SW 1271 (cell line): ENCODE measurements at places on chromosomes 2 and 18.
A peak's percentile ranks its signal among the peaks of the same experiment; 100 is the strongest.

- DNase-seq = peak; percentile 43
Observed at GRCh38 chr18:13813271-13813849, 10.6 kb upstream of the MC5R start.

GRCh38 chr2:191666226-191666625, 11.7 kb upstream of the NABP1 start:
- no peak for DNase-seq

GRCh38 chr2:37376421-37377186, 32.2 kb downstream of the QPCT start:
- no peak for DNase-seq

DNA sequence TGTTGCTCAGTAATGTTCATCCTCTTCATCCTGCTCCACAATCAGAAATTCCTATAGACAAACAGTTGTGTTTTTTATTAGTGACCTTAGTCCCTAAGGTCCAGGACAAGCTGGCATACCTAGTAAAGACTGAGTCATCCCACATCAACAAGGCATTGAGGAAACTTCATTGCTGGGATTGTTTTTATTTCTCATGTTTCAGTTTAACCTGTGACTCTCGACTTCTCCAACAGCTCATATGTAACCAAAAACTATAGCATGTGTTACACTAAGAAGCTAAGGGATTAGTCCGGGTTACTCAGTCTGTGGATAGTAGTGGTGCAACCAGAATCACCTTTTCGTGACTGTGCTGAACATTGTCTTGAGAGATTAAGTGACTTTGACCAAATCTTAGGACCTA, 292.1 kb downstream of the RDH14 start:
- no peak for DNase-seq

GRCh38 chr2:171895786-171896185, 1.7 kb upstream of the SLC25A12 start:
- no peak for DNase-seq

- DNase-seq = no peak
Observed at GRCh38 chr2:3830796-3831195, 127.4 kb downstream of the DCDC2C start.

GRCh38 chr2:127293386-127293747, 577 bp downstream of the ERCC3 start:
- no peak for DNase-seq

DNA sequence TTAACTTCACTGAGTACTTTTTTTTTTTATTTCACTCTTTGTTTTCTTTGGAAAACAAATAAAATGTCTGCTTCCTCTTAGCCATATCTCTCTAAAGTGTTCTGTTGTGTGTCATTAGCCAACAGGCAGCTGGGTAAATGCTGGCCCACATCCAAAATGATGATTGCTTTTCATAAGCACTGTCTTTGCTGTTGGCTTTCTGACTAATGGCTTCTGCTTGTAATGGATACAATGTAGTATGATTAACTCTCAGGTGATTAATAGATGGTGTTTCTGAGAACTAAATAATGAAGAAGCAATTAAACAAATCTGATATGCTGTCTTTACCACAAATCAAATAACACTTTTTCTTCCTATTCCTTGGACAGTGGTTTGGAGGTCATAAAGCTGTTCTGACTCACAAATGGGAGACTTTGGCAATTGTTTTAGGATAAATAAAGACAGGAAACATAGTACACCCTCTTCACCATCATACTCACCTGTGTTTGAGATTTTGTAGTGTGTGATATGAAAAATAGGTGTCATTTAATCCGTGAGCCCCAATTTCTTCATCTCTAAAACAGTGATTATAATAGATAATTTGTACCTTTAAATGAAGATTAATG, 888.4 kb downstream of the TSN start:
- DNase-seq = no peak

- no peak for DNase-seq
Observed at GRCh38 chr18:9796011-9796410, 87.9 kb downstream of the RAB31 start.

GRCh38 chr2:123906361-123906760, 118.7 kb upstream of the CNTNAP5 start:
- no peak for DNase-seq

DNA sequence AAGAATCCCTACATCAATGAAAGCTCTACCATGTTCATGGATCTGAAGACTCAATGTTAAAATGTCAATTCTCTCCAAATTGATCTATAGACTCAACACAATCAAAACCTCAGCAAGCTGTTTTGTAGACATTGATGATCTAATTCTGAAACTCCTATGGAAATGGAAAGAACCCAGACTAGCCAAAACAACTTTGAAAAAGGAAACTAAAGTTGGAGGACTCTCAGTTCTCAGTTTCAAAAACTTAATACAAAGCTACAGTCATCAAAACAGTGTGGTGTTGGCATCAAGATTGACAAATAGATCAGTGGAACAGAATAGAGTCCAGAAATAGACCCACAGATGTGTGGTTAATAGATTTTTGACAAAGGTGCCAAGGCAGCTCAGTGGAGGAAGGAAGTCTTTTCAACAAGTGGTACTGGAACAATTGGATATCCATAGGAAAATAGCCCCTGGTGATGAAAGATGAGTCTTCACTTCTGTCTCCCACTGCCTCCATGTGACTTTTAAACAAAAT, 30.4 kb downstream of the LBH start:
- no peak for DNase-seq

- DNase-seq = no peak
Observed at GRCh38 chr2:177767768-177768167, 304.8 kb downstream of the PDE11A start.

DNA sequence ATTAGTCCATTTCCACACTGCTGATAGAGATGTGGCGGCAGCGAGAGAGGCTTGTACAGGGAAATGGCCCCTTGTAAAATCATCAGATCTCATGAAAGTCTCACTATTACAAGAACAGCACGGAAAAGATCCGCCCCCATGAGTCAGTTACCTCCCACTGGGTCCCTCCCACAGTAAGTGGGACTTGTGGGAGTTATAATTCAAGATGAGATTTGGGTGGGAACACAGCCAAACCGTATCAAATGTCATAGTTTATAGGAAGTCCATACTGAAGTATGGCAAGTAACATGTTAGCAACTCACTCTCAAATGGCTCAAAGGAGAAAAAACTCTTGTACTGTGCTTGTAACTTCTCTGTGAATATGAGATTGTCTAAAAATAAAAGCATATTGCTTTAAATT, 56.1 kb downstream of the FARP2 start:
- DNase-seq = no peak

GRCh38 chr2:43251171-43251731, 24.8 kb upstream of the ZFP36L2 start:
- no peak for DNase-seq

DNA sequence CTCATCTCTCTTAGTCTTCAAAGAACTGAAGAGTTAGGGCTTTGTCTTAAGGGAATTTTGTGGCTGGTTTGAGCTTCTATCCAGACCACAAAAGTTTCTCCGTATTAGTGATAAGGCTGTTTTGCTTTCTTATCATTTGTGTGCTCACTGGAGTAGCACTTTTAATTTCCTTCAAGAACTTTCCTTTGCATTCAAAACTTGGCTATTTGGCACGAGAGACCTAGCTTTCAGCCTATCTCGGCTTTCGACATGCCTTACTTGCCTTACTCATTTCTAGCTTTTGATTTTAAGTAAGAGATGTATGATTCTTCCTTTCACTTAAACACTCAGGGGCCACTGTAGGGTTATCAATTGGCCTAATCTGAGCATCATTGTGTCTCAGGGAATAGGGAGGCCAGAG, 29.9 kb downstream of the HDHD2 start:
- DNase-seq = no peak

- no peak for DNase-seq
Observed at GRCh38 chr2:160405077-160405867, 88.3 kb downstream of the RBMS1 start.

DNA sequence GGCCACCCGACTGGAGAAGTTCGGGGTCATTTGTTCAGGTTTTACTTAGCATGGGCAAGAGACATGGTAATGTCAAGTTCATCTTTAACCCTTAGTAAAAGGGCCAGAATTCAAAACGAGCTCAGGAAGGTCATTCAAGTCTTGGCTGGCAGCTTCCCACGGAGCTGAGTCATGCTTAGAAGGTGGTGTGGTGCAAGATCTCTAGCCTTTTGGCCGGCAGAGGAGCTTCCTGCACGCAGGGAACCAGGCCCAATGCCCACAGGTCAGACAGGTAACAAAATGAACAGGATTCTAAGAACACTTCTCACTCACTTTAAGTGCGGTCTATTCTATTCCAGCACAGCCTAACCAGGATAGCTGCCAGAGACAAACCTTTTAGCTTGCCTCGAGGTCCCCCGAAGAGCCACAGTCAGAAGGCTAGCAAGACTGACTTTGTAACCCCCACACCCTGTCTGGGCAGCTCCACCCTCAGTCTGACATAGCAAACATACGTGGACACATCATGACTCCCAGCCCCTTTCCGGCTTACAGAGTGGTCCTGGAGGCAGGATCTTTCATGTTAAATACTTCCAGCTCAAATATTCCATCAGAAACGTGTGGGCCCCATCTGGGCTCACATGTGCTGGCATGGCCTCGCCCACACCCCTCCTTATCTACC, 292.7 kb downstream of the BCL11A start:
- no peak for DNase-seq

DNA sequence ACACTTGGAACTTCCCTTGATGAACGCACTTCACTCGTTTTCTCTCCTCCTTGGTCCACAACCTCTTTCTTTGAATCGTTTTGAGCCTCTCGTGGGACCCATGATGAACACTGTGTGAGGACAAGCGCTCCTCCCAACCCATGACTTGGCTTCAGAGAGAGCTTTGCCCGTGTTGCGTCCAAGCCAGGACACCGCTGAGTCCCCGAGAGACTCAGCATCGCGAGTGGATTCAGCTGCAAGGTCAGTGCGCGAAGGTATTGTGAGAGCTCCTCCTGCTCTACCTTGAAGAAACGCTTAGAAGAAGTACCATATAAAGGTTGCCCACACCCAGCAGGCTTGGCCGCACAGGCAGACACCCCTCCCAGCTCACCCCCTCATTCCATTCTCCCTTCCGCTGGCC, 58.7 kb downstream of the ZNF516 start:
- no peak for DNase-seq

DNA sequence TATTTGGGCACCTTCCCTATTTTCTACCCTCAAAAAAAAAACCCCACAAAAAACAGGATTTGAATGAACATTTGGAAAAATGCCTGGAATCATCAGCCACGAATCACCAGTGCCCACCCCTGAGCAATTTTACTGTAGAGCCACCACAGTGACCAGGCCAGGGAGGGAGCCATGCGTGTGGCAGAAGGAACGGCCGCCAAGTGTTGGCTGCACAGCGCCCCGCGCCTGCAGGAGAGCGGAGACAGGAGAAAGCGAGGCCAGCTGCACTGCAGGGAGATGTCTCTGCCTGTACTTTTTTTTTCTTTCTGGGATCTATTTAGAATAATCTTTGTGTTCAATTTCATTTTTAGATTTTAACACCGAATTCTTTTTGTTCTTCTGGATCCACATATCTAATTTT, 269.3 kb upstream of the RAB12 start:
- no peak for DNase-seq

DNA sequence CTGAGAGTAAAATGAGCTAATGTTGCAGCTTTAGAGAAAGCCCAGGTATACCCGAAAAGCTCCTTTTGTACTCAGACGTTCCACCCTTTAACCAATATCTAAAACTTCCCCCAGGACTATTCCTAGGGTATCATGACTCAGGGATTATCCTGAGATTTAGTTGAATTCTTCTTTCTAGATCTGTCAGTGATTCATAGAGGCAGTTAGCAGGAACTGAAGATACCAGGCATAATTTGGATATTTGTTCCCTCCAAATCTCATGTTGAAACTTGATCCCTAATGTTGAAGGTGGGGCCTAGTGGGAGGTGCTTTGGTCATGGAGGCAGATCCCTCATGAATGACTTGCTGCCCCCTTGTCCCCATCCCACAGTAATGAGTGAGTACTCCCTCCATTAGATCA, 161.2 kb upstream of the LRP1B start:
- DNase-seq = no peak

GRCh38 chr2:2703172-2703571, 372.1 kb upstream of the MYT1L start:
- DNase-seq = no peak

DNA sequence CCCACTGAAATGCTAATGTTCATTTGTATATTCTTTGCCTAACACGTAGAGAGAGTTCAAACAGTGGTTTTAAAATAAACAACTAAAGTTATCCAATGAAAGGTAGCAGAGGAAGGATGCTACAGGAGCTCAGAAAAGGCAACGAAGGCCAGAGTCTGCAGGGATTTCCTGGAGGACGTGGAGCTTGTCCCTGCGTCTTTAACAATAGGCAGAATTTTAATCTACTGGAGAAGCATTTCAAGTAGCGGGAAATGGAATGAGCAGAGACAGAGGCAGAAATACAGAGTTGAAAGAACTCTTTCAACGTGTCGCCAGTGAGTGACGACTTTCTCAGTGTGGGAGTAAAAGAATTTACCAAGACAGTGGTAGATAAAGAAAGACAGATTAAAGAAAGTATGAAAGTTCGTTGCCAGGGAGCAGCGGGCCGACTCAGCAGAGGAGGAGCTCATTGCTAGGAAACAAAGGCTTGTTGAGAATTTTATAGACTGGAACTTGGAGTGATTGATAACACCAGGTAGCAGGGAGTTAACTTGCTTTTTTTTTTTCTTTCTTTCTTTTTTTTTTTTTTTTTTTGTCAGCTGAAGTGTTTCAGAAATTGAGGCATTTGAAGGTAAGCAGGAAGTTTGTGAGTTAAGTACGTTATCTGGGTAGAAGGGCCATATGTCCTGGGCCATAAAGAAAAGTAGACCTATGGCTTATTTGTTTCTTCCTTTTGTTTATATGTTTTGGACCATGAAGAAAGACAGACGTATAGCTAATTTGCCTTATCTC, 625 bp upstream of the NBAS start:
- DNase-seq = no peak

DNA sequence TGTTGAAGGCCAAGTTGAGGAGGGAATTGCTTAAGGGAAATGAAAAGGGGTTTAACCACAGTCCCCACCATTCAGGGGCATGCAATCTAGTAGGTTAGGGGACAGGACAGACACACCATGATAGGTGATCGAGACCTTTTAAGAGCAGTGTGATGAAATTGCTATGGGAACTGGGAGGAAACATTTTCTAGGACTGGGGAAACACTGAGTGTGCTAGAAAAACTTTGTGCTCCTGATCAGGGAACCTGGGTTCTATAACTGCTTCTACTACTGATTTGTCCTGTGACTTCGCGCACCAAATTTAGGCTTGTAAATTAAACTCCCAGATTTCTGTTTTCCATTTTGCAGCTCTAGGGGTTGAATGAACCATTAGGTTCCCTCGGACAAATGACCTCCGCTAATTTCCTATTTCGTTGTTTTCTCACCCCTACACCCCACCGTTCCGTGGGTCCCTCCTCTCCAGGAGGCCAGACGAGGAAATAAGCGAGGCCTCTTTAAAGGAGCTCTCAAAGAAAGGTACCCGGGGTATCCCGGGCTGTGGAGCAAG, 371 bp upstream of the LCLAT1 start:
- DNase-seq = no peak

- no peak for DNase-seq
Observed at GRCh38 chr2:80292474-80292873, 12.1 kb downstream of the LRRTM1 start.

DNA sequence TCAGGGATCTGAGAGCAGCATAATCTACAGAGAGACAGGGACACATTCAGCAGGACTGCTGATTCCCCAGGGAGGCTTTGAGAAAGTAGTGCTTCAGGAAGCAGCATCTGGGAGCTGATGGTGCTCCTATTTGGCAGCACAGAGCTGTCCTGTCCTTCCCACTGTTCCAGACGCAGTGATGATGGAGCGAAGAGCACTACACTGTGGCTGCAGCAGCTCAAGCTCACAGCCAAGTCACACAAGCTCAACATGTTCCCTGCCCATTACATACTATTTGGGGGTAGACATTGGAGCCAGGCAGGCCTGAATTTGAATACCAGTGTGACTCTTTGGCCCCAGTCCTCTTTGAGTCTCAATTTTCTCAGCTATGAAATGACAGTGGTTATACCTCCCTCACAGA, 15.2 kb upstream of the GALM start:
- DNase-seq = no peak
